Effector CD8-positive, alpha-beta T cell (primary cell): ENCODE measurements at places on chromosomes 2 and 18.

DNA sequence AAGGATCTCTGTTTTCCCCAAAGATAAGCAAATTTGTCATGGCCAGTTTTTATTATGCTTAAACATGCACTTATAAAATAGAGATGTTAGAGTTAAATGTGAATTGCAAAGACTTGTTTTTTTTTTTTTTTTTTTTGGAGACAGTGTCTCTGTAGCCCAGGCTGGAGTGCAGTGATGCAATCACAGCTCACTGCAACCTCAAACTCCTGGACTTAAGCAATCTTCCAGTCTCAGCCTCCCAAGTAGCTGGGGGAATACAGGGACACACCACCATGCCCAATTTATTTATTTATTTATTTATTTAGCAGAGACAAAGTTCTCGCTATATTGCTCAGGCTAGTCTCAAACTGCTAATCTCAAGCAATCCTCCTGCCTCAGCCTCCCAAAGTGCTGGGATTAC lies 15.1 kb downstream of the PHOSPHO2 start:
- no peak for DNase-seq

- no peak for DNase-seq
These were observed 508.2 kb upstream of the DSEL start for GRCh38 chr18:68024716-68025115.

DNA sequence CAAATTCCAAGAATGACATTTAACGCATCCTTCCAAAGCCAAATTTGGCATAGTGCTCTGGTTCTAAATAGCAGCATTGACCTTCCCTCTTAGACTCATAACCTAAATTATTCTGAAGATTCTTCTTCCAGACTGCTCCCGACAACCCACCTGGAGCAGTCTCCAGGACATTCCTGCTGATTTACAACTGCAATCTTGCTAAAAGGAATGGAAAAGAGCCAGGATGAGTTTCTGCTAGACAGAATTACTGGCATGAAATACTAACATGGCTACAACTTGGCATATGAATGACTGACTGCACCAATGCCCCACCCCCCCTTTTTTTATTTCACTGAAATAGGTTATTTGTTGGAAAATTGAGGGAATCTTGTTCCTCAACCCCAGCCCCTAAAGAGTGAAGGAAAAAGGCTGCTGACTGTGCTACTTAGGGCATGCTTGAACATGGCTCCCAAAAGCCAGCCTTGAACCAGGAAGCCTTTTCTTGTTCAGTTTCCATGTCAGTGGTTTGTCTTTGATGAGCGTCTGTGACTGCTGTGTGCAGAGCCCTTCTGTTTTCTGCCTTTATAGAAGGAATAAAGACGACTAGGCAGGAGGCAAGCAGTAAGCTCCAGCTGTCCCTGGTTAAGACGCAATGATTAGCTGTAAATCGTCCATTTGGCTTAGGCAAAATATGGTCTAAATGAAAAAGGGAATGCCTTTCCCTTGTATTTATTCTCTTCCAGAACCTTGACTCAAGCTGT lies 47.4 kb upstream of the ITGB6 start:
- DNase-seq = no peak

DNA sequence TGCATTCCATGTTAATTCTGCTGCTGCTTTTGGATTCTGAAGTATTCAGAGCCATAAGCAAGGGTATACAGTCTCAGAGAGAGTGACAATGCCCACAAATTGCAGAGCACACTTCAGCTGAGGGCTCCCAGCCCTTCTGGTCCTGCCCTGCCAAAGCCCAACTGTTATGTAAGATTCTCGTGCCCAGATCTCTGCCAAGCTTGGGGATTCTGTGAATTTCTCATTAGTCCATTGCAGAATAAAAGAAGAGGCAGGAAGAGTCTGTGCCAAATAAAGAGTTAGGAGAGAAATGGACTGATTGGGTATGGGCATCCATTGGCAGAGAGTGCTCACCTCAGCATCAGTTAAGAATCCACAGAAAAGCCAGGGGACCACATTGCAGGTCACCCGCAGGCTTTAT lies 112.0 kb upstream of the PNPT1 start:
- DNase-seq = no peak
